ENCODE measurements at places on chromosomes 3 and 15.
A peak's percentile ranks its signal among the peaks of the same experiment; 100 is the strongest.

DNA sequence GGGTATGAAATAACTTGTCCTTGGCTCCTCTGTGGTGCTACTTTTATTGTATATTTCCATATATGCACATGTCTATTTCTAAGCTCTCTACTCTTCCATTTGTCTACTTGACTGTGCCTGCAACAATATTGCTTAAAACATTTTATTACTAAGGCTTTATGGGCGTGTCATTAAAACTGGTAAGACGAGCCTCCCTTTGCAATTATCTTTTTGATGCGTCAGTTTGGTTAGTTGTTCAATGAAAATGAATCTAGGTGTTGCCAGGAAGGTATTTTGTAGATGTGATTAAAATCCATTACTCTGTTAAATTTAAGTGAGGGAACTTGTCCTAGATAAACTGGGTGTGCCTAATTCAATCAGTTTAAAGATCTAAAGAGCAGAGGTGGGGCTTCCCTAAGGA, 12.9 kb upstream of the TRA2B start:
- DNase-seq, result no peak

GRCh38 chr15:59321000-59321689, 51.5 kb downstream of the MYO1E start:
- DNase-seq, result no peak

DNA sequence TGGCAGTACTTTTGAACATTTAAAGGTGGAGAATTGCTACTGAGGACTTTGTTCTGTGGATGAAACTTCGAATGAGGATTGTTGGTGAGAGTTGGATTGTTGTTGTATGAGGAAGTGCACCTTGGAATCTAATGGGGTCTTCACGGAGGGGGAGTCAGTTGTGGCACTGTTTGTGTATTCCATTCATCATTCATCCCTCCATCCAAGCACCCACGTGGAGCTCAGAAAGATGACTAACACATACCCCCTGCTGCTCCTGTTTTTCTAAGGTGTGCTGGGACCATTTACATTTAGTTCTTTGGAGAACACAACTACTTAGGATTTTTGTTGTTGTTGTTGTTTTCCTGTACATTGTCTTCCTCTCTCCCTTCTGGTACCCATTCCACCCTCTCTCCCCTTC, 122.6 kb downstream of the IGF1R start:
- no peak for DNase-seq

DNA sequence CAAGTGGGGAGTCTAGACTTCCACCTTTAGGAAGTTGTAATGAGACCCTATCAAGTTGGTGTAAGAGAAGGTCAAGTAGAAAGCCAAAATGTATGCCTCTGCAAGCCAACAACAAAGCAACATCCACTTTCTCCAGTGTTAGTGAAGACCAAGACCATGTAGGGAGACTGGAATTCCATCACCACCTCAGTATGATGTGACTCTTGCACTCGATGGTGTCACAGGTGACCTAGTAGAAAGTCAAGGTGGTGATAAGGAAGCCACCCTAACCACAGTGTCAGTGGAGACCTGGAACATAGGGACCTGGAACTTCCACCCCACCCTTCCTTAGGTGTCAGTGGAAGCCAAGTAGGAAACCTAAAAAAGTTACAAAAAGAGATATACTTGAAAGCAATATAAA, 278.1 kb upstream of the KCNMB2 start:
- no peak for DNase-seq

- DNase-seq, result no peak
Observed at GRCh38 chr15:68081869-68082505, 27.9 kb downstream of the PIAS1 start.

DNA sequence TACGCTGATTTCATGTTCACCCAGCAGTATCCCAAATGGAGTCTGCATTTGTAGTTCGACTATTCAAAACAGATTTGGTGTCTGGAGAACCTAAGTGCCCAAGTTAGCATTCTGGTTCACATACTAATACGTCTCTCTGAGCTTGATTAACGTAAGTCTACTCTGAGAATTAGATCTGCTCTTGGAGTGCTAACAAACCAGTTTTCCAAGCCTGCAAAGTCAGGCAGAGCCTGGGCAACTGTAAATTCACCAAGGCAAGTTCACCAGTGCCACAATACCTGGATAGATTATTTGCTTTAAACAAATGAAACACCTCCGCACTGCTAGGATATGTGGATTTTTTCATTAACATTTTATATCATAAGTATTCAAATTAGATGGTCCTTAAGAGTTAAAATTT, 912.6 kb downstream of the ROBO1 start:
- peak; percentile 51 for DNase-seq

DNA sequence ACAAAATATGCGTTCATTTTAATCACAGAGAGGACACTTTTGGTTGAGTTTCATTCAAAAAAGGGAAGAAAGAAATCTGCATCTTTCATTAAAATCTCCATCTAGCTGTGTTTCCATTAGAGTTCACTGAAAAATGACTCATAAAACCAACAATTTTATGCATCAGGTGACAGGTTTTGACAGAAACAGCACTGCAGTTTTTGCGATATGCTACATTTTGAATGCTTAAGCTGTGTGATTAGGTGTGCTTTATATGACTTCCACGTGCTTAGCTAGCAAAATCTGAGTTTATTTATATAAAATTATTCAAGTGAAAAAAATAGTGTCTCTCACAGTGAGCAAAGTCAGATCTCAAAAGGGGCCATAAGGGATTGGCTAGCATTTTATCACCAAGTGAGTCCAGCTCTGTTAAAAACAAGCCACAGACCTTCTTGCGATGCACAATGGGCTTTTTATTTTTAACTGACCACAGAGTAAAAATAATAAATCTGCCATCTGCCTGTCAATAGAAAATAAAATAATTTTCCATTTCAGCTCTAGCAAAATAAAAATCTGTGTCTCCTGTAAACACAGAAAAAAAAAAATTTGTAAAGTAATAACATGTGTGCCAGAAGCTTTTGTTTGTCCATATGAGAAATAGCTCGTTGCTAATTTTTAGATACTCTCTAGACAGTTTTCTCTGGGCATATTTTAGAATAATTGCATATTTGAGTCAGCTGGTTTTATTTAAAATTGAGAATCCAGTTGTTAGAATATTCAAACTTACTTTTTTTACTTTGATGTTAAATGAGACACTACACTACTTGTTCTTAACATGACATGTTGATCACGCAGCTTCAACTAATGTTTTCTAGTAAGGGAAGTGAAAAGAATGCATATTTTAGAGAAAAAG, 409.8 kb downstream of the ROBO2 start:
- DNase-seq, result no peak

GRCh38 chr3:129596194-129597086, 10.0 kb downstream of the PLXND1 start:
- DNase-seq, result peak; percentile 88

- peak; percentile 49 for DNase-seq
Observed at GRCh38 chr3:52196977-52197376, 983 bp upstream of the ALAS1 start.

DNA sequence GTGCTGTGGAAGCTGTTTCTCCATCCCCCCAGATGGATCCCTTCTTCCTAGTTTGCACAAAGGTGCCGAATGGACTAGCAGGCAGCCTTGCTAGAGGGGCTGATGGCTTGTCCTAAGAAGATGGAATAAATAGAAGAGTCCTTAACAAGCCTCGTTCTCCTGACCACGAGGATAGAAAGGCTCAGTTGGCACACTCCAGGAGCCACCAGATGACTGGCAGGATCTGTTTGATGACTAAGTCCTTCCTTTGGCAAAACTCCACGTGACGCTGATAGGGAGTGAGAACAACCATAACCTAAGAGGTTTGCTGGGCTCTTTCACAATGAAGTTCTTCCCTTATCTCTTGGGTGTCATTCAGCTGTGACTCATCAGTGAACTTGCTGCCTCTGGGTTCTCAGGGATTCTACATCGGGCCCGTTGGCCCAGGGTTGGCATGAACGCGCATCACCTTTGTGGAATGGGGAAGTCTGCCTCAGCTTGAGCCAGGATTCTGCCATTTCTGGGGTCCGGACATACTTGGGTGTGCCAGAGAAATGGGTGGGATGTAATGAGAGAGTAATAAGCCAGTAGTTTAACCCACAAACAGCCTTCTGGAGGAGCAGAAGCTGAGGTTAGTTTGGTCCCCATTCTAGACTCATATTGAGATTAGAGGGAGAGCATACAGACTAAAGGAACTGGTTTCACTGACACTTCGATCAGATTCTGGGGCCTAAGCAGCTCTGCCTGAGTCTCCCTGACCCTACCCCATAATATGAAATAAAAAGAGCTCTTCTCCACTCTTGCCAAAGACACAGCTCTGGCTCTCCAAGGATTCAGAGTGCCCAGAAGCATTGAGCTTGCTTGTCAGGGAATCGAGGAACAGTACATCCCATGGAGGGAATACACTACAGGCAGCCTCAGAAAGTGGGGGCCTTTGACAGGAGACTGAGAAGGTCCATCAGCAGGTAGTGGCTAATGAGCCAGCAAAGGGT, 2.0 kb upstream of the MELTF start:
- DNase-seq, result no peak

- no peak for DNase-seq
Observed at GRCh38 chr3:46469680-46470357, 5.1 kb upstream of the LTF start.

- DNase-seq, result no peak
Observed at GRCh38 chr3:126054870-126055269, 29.1 kb downstream of the SLC41A3 start.

DNA sequence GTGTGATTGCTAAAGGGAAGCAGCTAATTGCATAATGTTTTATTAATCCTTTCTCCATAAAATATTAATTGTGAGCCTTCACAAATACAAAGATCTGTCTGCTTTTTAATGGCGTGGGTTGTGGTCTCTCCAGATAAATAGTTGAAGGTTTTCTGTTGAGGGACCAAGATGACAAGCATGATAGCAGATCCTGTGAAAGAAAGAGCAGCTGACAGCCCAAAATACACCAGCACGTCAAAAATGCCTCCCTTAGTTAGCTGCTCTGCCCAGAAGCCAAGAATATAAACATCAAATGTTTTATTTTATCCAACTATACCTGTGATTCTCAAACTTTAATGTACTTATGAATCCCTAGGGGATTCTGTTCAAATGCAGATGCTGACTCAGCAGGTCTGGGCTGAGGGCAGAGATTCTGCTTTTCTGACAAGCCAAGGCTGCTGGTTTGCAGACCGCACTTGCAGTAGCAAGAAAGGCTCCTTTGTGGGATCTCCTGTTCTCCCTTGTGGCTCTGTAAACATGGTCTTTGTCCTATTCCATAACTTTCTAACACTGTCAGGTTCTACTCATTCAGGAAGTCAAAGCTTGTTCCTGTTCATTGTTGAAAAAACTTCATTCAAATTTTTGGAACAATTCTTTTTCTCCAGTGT, 119.1 kb upstream of the SLC25A36 start:
- no peak for DNase-seq

DNA sequence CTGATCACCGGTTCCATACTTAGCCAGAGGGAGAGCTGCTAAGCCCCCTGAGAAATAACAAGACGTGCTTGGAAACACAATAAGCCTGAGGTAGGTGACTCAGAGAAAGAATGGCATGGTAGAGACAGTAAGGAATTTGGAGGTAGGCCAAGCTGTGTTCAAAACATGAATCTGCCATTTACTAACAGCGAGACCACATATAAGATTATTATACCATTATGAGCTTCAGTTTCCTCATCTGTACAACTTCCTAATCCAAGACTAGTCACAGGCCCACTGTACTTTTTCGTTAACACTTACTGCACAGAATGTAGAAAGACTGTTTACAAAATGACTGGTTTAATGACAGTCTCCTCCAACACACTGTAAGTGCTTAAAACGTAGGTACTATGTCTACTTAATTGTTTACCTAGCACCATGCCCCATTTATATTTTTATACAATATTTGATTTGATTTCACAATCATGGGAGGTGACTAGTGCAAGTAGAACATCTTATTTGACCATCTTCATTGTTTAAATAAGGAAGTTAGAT, 25.7 kb downstream of the ATOSA start:
- DNase-seq, result peak; percentile 82

- no peak for DNase-seq
Observed at GRCh38 chr3:57594144-57594543, 3.0 kb downstream of the ARF4 start.

- no peak for DNase-seq
Observed at GRCh38 chr3:21356402-21356801, 394.6 kb downstream of the ZNF385D start.

DNA sequence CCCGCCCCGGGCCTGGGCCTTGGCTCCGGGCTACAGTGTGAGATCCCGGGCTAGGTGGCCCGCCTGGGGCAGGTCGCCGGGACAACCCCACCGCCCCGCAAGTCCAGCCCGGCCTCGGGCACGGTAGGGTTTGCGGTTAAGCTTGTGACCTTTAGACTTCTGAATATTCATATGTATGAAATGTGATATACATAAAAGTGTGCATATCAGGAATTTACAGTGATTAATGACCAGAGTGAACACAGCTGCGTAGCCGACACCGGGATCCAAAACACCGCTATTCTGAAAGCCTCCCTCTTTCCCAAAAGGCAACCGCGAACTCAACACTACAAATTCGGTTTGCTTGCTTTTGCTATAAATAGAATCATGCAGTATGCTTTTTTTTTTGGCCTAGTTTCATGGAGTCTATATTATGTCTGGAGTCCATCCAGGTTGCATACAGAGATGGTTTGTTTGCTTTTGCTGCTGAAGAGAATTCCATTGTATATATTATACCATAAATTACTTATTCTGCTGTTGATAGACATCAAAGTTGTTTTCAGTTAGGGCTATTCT, 636 bp upstream of the SNRPA1 start:
- DNase-seq, result peak; percentile 72

DNA sequence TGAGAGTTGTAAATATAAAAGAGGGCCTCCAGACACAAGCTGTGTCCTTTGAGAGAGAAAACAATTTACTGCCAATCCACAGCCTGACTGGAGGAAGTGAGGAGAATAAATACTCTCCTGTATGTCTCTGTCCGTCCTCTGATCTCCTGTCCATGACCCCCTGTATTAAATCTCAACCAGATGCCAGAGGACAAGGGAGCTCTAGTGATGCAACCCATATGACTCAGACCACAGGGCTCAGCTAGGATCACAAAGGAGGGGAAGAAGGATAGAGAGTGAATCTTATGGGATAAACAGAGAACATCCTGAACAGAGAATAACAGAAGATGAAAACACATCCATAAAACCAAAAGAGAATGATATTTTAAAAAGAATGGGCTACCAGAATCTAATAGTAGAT, 482.6 kb downstream of the PLOD2 start:
- DNase-seq, result peak; percentile 23

GRCh38 chr3:182220471-182220870, 508.7 kb downstream of the SOX2 start:
- no peak for DNase-seq

- no peak for DNase-seq
Observed at GRCh38 chr3:14907043-14907966, 40.1 kb upstream of the NR2C2 start.

DNA sequence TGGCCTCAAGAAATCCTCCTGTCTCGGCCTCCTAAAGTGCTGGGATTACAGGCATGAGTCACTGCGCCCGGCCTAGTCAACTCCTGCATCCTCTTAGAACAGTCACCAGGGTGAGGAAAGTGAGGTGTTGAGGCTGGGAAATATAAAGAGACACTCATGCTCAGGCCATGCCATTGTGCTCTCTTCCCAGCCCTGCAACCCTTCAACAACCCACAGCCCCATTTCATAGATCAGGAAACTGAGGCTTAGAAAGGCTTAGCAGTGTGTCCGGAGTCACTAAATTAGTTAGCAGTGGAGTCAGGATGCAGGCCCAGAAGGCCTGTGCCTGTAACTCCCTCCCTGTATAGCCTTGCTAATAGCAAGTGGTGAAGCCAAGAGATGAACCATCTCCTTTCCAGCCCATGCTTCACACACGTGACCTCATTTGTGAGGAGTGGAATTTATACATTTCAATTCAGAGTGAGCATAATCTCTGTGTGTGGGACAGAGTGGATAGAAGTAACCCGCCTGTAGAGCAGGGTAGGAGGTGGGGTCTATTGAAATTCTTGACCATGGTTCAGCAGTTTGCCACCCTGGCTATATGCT, 51.7 kb upstream of the USP3 start:
- no peak for DNase-seq

GRCh38 chr3:149509526-149509925, 35.0 kb downstream of the TM4SF4 start:
- DNase-seq, result no peak

Data from DMS53 (cell line).